ENCODE measurements at places on chromosomes 6 and 20.

DNA sequence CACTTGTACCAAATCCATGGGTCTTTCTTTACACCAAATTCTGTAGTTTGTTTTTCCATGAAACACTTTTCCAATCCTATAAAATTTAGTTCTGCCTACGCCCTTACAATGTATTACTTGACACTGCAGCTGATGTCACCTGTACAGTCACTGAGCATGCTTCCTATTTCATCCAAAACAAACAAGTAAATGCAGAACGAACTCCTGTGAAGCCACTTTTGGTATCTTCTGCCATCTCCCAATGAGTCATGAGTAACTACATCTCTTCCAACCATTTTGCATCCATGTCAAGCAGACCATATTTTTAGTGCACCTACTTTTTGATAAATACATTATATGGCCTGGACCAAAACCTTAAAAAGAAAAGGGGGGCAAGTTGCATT, 42.4 kb downstream of the HDDC2 start:
- DNase-seq, result peak; percentile 64

GRCh38 chr20:48906221-48906877, 15.2 kb upstream of the ARFGEF2 start:
- no peak for DNase-seq

DNA sequence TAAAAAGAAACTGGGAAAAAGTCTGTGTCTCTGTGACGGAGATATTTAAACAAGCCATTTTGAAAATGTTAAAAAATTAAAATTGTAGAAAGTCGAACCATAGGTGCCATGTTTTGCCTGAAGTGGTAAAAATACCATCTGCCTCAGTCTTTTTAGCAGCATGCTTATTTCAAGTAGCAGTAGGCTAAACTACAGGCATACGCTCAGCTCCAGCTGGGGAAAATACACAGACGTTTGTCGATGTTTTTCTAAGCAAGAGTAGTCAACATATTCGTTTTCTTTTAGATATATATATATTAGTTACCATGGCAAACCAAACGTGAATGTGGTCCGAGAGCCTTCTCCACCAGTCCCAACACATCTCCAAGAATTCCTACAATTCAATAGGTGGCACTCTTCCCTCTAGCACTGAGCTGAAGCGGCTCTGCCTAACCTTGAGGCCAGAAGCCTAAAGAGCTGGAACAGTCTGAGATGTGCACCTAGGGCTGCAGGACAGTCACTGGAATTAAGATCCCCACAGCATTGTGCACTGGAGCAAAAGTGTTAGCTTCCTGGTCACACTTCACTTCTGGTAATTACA, 70.2 kb upstream of the BEND3 start:
- no peak for DNase-seq

DNA sequence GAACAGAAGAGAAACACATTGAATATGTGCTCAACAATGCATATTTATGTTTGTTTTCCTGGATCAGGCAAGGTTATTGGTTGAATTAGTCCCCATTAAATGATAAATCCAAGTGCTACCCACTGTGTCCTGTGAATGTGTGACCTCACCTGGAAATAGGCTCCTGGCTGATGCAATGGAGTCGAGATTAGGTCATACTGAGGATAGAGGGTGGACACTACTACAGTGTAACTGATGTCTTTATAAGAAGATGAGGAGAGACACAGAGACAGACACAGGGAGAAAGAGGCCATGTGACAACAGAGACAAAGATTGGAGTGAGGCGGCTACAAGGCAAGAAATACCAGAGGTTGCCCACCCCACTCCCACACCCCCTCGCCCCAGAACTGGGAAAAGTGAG, 559.3 kb downstream of the C6orf118 start:
- DNase-seq, result no peak

DNA sequence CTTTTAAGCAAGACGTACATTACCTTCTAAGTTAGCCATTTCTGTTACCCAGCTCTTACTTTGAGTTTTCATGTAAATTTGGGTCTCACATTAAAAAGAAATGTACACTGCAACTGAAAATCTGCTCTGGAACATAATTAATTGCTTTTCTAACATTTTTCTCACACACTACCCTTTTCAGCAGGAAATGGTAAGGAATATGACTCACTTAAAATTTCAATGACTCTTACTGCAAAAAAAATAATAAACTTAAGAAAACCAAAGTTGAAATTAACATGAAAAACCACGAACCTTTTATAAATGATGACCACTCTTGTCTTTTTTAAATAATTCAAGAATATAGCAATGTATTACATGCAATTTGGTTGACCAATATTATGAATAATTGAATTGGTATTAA, 1.3 kb downstream of the CGA start:
- no peak for DNase-seq

- DNase-seq, result no peak
Observed at GRCh38 chr6:73612611-73613010, 41.2 kb downstream of the SLC17A5 start.

- no peak for DNase-seq
Observed at GRCh38 chr6:112620812-112621569, 273.9 kb downstream of the RFPL4B start.

- no peak for DNase-seq
Observed at GRCh38 chr6:149109397-149110070, 208.0 kb upstream of the TAB2 start.

DNA sequence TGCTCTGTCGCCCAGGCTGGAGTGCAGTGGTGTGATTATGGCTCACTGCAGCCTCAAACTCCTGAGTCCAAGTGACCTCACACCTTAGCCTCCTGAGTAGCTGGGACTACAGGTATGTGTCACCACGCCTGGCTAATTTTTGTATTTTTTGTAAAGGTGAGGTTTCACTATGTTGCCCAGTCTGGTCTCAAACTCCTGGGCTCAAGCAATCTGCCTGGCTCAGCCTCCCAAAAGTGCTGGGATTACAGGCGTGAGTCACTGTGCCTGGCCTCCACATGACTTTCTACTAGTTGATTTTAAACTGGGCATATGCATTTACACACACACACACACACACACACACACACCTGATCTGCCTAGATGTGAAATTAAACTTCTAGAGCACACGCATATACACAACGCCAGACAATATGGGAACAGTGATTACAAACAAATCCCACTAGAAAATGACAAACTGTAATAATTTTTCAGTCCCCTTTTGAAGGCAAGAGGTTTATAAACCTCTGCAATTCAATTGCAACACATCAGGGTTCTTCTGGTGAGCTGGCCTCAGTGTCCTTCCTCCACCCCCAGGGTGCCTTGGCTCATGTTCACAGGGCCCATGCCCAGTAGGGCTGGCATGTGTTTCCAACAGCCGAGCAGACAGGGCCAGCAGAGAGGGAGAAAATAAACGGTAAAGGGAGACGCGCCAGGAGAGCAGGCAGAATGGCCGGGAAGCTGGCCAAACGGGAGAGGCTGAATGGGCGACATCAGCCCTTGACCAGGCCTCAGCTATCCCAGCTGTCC, 31.2 kb downstream of the PARD6B start:
- no peak for DNase-seq

GRCh38 chr6:157715728-157716164, 107.3 kb upstream of the SNX9 start:
- DNase-seq, result no peak

GRCh38 chr6:94597487-94597886, 979.8 kb upstream of the MANEA start:
- DNase-seq, result no peak

DNA sequence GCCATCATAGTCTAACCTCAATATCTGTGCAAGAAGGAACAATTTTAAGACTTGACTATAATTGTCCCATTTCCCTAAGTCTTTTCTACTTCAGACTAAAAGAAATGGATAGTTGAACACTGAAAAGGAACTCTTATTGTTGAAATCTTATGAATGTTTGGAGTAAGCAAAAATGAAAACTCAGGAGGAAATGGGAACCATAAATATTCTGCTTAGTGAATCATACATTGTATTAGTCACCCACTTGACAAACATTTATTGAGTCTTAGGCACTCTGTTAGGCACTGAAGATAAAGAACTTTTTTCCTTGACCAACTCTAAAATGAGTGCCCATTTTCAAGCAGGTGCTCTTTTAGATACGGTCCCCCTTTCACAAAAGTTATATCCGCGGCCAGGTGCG, 8.7 kb downstream of the CCDC170 start:
- peak; percentile 83 for DNase-seq

DNA sequence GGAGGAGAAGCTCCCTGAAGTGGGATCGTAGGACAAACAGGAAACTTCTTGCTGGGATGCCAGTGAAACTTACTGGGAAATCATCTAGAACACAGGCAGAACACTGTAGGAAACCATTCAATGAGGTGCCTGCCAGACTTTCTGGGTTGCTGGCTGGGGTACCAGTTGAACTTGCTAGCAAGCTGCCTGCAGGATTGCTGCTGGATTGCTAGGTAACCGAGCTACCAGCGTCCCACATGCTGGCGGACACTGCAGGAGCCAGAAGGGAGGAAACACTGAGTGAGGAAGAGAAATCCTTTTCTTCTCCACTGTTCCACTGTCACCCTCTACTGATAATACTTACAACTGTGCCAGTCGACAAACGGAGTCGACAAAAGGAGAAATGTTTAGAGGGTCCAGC, 91.3 kb upstream of the SLC35B3 start:
- no peak for DNase-seq

DNA sequence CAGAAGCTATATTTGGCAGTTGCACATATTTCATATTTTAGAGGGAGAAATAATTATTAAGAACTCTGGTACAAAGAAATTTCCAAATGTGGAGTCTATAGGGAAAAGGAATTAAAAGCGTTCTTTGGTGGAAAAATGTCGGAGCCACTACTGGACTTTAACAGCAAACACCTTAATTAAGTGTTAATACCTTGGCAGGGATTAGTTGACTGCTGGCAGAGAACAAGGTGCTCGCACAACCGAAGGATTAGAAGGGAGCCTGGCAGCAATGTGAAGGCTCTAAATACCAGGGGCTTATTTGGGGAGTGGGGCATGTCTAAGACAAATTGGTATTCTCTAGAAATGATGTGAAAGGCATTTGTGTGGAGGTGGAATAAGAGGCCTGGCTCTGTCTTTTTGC, 98.9 kb downstream of the PAK5 start:
- DNase-seq, result no peak

- DNase-seq, result no peak
Observed at GRCh38 chr6:163577404-163577803, 162.9 kb downstream of the QKI start.

DNA sequence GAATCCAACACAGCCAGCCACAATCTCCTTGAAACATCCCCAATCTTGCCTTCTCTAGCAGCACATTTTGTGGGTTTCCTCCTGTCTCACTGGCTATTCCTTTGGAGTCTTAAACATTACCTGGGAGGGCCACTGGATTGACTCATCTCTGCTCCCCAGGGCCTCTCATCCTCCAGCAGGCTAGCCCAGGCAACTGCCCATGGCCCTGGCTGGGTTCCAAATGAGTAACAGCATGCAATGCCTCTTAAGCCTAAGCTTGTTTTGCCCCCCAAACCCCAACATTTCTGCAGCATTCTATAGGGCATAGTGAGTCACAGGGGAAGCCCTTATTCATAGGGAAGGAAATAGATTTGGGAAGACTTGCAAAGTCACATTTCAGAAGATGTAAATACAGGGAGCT, 204.9 kb downstream of the FOXA2 start:
- DNase-seq, result no peak

GRCh38 chr20:3446779-3447178, 24.0 kb upstream of the ATRN start:
- DNase-seq, result no peak

GRCh38 chr6:152129691-152130151, 322.2 kb downstream of the ESR1 start:
- DNase-seq, result no peak

GRCh38 chr6:149014631-149015534, 268.1 kb downstream of the UST start:
- DNase-seq, result no peak

DNA sequence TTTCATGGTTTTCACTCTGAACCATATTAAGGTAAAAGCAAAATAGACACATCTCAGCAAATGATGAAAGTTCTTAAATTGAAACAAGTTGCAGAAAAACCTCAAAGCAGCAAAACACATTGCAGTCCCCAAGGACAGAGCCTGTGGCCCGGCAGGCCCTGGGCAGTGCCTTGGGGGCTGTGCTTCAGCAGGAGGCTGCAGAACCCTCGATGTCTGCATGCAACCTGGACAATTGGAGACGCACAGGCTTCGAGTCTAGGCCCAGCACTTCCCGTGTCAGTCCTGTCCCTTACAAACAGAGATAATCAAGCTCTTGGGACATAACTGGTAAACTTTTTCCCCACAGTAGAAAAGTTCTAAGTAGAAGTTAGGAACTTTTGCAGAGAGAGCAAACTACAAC, 9.2 kb downstream of the PYGB start:
- DNase-seq, result no peak

DNA sequence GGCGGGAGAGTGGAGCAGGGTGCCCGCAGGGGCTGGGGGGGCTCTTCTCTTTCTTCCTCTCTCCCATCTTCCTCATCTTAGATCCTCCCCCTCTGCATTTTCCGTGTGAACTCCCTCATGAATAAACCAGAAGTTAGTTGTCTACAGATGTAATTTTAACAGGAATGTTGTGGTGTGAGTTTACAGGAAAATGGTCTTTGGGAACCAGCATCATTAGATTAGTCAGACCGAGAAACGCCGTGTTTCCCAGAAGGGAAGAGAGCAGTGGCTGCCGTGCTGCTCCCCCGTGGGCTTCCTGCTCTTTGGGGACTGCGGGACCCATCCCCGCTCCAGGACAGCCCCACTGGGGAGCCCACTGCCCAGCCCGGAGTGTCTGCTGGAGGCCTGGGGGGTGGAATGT, 3.4 kb downstream of the MYT1 start:
- DNase-seq, result no peak

DNA sequence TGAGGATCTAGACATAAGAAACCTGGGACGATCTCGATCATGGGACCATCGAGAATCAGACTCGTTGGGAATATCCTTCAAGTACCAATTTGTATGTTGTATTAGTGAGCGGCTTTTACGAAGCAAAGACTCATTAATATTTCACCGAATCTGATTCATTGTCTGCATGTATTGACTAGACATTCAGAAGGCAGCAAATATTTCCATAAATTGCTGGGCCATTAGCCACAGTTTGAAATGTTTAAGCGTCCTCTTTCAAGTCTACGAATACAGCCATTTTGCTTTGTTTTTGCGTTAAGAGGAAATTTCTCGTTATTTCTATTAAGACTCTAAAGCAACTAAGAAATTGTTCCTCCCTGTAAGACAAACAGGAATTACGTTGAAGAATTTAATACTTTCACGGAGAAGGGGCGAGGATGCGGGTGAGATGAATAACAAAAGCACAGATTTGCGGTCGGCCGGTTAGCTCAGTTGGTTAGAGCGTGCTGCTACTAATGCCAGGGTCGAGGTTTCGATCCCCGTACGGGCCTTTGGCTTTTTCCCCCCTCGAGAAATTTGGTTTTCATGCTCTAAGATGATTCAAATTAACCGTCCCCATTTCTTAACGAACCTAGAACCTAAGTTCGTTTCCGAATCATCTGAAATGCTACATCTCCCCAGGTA, 18.5 kb downstream of the POM121L2 start:
- no peak for DNase-seq

- no peak for DNase-seq
Observed at GRCh38 chr6:152273002-152273401, 364.2 kb downstream of the SYNE1 start.

- DNase-seq, result peak; percentile 67
Observed at GRCh38 chr6:28985462-28986164, 19.5 kb downstream of the ZNF311 start.

Data from inflammatory macrophage treated with lipopolysaccharide for 4 hours (primary cell).